ENCODE measurements at places on chromosomes 6 and 20.
A peak's percentile ranks its signal among the peaks of the same experiment; 100 is the strongest.

GRCh38 chr6:100880149-100880852, 828 bp downstream of the ASCC3 start:
- no peak for DNase-seq

GRCh38 chr20:60782959-60783625, 469.0 kb upstream of the CDH4 start:
- DNase-seq, result no peak

DNA sequence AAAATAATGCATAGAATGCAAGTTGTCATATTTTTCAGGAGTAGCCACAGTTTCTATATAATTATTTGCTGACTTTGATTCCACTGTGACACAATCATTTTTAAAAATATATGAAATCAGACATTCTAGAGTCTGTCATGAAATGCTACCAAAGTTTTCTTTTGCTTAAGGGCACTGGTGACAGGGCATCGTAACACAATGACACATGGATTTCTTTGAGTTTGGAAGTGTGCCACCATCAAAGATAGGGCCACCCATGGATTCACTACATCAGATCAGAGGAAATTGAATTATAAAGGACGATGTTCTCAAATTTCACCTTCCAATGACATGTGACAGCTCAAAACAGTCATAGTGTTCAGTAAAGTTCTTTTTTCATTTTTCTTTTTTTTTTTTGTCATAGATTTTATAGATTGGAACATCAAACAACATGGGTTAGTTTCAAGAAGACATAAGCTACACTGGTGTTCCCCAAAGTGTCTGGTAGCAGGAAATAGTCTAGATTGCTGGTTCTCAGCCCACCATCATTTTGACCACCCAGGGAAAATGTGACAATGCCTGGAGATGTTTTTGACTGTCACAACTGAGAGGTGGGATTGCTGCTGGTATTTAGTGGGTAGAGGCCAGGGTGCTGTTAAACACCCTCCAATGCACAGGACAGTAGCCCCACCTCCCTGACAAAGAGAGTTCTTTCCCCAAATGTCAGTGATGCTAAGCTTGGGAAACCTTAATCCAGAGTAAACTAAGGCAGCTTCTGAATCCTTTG, 123.8 kb upstream of the DOK5 start:
- no peak for DNase-seq

DNA sequence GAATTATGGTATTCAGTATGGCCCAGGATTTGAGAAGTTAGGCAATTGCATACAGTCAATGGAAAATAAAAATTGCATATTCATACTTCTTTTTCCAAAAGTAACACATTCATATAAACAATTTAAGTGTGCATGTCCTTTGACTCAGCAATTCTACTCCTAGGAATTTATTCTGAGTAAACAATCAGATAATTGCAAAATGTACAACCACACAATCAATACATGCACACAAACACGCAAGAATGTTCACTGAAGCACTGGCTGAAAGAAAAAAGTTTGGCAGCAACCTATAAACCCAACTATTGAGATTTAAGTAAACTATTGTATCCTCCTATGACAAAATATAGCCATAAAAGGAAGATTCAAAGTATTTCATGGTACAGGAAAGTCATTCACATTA, 1.6 kb downstream of the CYP39A1 start:
- DNase-seq, result no peak

- DNase-seq, result no peak
Measured at GRCh38 chr6:91137286-91137685, 550.4 kb upstream of the MAP3K7 start.

- no peak for DNase-seq
Measured at GRCh38 chr6:156776470-156776839, 723 bp upstream of the ARID1B start.

- DNase-seq, result no peak
Measured at GRCh38 chr6:56220078-56220477, 27.3 kb downstream of the COL21A1 start.

GRCh38 chr6:37847704-37848103, 28.2 kb downstream of the ZFAND3 start:
- DNase-seq, result no peak

DNA sequence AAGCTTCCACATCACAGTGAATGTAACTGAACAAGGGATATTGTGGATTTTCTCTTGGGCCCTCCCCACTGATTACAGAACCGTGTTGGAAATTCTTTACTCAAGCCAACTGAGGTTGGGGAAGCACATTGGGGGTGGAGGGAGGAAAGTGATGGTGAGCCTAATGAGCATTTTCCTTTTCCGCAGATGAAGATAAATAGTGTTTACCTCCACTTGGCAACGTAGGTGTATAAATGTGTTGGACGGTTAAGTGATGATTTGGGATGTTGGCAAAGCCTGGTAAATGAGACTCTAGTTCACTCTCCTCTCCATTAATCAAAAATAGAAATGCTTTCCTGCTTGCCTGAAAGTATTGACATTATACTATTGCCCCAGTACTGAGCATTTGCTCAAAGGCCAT, 27.1 kb upstream of the NRN1 start:
- no peak for DNase-seq

DNA sequence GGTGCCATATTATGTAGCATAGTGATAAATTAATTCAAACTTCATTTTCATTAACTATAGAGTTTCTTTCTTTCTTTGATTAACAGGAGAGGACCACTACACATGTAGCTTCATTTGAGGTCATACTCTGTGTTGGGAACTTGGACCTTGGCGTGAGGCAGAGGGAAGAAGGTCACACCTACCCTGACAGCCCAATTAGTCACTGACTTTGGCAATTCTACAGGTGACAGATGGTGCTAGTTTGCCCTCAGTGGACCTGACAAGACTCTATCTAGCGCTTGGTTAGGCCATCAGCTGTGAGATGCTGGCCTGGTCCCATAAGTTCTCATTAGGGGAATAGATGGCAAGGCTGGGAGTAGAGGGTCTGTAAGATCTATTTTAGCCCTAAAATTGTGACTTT, 14.2 kb downstream of the SLX4IP start:
- DNase-seq, result no peak

GRCh38 chr6:25186919-25187318, 92.3 kb upstream of the CARMIL1 start:
- no peak for DNase-seq

DNA sequence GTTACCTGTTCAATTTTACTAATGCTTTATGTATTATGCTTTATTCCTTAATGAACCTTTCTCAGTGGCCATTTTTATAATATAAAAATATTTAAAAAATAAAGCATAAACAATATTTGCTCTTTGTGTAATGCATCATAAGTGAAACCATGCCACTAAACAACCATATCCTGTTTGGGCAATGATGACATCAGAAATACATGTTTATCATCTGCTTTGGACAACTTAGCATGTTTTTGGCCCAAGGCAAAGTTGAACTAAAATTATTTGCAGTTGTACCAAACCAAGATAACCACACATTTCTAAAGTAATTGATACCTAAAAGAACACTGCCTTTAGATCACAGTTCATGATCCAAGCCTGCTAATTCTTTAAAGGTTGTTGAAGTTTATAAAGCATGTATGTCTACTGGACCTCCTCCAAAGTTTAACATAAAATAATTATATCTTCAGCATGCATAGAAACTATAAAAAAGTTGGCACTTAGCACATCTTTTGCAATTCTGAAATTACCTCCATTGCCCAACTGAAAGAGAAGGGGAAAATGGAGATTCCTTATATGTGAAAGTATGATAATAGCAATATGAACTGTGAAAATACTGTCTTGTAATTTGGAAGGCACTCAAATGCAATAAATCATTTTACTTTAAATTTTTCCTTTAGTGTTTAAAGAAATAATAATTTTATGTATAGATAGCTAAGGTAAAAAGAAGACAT, 325.6 kb upstream of the RUNX2 start:
- DNase-seq, result no peak

GRCh38 chr20:6122873-6123648, at the start of gene FERMT1:
FERMT1 (minus strand) TSS chr20:6123030; CDS start chr20:6119554, 3,476 bp downstream.
- peak; percentile 45 for DNase-seq

GRCh38 chr6:46510651-46511050, 19.4 kb upstream of the RCAN2 start:
- no peak for DNase-seq

DNA sequence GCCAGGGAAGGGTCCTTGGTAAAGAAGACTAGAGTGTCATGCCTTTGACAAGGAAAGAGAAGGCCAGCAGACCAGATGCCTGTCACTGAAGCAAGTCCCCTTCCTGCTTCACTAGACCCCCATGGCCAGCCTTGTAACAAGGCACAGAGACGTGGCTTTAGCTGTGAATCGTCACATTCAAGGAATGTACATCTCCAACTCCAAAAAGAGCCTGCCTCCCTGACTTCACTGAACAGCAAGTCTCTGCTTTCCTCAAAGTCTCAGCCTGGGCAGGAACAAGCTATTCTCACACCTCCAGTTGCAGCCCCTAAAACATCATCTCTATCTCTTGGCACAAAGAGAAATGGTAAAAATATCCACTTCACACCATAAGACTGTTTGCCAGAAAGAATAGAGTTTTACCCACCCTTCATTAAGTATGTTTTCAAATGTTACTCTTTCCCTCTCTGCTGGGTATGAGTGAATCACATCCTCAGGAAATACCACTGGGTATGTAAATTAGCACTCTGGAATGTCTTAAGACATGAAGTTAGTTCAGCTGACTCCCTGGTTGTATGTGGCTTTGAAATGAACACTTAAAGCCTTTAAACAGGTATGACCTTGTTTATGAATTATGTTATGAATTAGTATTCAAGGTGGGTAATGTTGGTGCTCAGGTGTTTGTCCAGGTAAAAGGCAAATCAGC, 46.4 kb upstream of the NT5E start:
- DNase-seq, result no peak

DNA sequence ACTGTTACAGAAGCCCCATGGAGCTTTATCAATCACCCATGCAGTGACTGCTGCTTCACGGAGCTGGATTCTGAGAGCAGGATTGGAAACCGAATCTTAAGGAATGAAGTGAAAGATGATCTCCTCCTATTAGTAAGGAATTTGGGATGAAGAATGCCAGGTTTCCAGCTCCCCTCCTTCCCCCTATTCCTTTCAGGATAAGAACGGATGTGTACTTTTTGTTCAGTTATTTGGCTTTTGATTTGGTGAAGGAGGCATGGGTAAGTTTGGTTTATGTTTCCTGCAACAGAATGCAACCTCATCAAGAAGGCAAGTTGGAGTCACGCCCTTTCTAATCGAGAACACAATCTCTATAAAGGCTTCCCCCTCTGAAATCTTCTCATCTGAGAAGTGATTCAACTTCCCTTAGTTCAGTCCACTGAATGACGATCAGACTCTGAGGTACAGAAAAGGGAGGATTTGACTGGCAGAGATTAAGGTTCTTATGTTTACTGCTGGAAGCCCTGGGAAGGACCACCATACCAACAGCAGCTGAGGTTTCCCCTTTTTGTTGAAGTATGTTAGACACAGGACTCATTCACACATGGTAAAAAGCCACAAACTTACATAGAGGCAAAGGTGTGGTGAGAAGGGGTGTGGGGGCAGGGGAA, 5.5 kb downstream of the ELMO2 start:
- DNase-seq, result no peak

DNA sequence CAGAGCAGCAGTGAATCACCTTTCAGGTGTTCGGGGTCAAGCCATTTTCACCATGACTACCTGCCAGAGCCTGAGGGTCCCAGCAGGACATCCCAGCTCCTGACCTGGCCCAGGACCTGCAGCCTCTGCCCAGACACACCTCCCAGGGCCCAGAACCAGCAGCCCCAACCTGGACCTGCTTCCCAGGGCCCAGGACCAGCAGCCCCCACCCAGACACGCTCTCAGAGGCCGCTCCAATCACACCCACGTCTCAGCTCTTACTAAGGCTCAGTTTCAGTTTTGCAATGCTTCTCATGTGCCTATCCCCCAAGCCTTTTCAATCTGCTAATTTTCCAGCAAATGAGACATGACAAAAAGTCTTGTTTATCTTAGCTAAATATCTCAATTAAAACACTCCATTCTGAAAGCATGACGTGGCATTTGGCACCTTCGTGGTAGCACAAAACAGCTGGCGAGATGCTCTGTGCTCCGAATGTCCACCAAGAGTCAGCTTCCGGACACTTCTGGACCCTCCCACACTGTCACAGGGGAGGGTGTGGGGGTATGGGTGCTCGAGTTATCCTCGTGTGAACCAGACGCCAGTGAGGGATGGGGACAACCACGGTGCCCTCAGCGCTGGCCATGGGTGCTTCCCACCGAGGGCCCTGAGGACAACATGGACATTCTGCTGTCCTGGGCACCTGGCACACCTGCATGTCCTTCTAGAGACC, 253.2 kb downstream of the DLL1 start:
- DNase-seq, result no peak

GRCh38 chr20:23415959-23416583, 5.2 kb downstream of the NAPB start:
- no peak for DNase-seq

DNA sequence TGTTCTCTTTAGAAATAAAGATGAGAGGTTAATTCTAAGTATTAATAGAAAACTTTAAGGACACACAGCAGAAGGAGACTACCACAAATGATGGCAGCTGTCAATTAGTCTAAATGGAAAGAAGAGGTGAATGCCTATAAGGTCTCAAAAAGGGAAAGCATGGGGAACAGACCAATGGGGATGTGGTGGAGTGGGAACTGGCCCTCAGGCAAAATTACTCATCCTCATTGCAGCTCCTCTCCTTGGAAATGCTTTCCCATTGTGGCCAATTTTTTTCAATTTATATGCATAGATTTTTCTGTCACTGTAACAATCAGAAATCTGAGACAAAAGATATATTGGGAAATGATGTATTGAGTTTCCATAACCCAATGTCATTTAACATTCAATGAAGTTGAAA, 222.9 kb upstream of the DEFB112 start:
- DNase-seq, result no peak

DNA sequence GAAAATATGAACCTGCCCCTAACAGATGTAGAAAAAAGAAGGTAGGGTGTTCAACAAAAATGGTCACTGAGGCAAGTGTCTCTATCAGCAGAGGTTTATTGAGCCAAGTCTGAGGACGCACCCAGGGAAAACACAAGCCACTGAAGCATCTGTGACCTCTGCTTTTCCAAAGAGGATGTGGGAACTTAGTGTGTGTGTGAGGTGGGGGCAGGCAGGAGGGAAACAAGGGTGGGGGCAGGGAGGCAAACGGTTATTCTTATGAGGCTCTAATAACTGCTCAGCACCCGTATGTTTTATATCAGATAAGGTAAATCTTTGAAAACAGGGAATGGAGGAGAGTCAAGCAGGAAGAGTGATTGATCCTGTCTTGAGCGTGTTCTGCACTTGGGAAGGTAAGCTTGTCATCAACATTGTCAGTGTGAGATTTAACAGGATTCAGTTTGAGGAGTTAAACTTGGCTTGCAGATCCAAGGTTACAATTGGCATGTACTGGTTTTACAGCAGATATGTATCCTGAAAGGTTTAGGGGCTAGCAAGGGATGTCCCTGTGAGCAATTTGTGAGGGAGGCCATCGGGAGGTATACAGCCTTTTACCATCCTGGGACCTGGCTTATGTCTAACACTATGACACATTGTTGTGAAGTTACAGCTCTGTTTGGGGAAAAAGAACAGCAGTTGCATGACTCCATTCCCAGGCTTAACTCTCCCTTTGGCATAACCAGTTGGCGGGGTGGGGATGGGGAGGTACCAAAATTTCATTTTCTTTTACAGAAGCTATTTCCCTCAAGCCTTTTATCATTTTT, 33.7 kb downstream of the NINL start:
- no peak for DNase-seq

Data from neural crest cell (in vitro differentiated cells).